ENCODE measurements at places on chromosomes 3 and 15.
A peak's percentile ranks its signal among the peaks of the same experiment; 100 is the strongest.

DNA sequence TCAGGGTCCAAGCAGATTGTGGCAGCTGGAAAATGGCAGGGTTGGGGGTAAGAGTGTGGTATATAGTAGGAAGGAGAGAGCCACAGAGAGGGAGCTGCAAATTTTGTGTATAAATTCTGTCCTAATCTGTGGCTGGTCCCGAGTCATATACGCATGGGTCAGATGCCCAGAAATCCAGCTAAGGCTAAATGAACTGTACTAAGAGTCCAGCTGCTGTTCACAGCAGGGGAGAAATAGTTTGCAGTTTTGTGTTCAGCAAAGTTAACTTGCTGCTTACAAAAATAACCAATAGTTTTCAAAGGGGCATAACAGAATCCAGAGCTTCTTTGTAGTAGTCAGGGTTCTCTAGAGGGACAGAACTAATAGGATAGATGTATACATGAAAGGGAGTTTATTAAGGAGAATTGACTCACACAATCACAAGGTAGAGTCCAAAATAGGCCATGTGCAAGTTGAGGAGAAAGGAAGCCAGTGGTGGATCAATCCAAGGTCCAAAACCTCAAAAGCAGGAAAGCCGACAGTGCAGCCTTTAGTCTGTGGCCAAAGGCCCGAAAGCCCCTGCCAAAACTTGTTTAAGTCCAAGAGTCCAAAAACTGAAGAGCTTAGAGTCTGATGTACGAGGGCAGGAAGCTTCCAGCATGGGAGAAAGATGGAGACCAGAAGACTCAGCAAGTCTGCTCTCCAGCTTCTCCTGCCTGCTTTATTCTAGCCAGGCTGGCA, 146.1 kb upstream of the KBTBD8 start:
- no peak for DNase-seq

DNA sequence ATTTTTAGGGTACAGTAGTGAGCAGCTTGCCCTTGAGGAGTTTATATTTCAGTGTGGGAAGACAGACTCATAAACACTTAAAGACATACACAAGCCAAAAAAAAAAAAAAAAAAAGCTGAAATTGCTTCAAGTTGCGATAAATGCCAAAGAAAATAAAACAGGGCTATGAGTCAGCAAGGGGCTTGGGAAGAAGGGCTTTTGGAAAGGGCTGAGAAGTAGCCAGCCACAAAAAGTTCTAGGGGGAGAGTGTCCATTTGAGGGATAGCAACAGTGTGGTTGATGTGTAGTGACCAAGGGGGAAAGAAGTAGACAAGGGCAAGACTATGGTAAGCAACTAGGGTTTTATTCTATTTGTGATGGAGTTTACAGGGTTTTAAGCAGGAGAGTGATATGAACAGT, 185.5 kb downstream of the ADAMTS9 start:
- DNase-seq = no peak

DNA sequence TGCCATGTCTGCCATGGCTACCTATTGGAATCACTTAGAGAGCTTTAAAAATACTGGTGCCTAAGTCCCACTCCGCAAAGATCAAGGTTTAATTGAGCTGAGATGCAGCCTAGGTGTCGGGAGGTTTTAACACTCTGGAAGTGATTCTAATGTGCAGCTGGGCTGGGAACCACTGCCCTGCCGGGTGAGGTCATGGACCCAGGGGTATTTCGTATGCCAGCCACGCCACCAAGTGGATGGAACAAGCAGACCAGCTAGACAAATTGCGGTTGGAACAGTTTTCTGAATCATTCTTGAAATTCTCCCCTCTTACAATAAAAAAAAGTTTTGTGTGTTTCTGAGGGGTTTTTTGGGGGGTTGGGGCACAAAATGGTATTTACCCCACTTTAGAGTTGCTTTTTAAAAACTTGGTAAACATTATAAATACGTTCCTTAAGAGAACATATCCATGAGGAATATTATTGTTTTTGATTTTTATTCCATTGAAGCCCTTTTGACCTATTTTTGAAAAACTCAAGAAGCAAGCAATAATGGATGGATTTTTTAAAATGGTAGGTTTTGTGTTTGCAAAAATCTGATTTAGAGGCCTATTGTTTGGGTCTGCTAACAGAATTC, 66.2 kb upstream of the CSTA start:
- peak; percentile 6 for DNase-seq

GRCh38 chr3:30604093-30604492, 2.3 kb upstream of the TGFBR2 start:
- DNase-seq = no peak

GRCh38 chr15:73978896-73979295, 13.2 kb downstream of the STOML1 start:
- DNase-seq = no peak

DNA sequence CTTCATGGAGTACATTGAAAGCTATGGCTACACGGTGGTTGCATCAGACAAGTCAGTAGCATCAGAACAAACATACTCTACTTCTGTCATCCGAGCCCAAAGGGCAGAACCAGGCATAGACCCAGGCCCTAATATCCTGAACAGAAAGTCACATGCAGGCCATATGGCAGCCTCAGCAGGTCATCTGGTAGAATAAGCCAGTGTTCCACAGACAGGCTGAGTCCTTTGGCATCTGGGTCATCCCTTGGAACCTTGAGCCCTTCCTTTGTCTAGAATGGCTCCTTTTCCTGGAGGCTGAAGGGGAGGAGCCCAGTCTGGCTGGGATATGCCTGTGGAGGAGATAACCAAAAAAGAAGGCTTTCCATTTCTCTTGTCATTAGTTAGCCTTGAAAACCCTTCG, 29.2 kb downstream of the SEMA6D start:
- DNase-seq = no peak

GRCh38 chr3:51675201-51675611, 4.2 kb downstream of the TEX264 start:
- DNase-seq = no peak

- DNase-seq = no peak
These were observed 8.2 kb upstream of the SNTN start for GRCh38 chr3:63644212-63644797.

GRCh38 chr15:101534376-101534970, 45.0 kb upstream of the PCSK6 start:
- no peak for DNase-seq

DNA sequence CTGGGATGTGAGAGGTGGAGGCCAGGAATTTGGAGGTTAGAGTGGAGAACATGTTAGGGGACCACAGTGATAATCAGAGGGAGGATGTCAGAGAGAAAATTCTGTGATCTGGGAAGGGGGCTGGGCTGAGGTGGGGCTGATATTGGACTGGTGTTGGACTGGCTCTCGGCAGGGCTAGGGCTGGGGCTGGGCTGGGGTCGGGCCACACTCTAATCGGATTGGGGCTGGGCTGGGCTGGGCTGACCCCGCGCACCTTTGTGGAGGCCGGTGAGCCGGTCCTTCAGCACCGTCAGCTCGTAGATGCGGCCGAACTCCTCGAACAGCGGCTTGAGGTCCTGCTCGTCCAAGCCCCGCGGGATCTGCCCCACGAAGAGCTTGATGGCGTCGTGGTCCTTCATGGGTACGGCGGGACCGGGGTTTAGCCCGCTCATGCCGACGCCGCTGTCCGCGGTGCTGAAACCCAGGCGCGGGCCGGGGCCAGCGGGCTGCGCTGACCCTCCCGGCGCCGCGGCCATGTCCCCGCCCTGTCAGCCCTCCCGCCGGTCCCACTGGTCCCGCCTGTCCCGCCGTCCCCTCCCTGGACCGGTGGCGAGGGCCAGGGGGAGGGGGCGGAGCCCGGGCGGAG, 485 bp downstream of the CELF6 start:
- no peak for DNase-seq

DNA sequence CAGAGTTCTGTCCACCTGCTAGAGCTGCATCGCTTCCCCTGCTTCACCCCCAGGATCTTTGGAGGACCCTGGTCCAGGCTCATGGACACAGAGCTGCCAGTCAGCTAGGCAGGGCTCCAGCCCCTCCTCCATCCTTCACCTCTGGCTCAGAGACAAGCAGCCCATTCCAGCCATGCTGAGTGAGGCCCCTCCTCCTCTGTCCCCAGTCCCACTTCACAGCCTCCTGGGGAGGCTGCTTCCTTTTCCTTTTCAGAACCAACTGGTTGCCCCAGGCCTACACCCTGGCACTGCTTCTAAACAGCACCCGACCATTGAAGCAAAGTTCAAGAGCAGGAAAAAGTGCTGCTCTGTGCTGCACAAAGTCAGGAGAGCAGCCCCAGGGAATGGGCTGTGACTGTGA, 22.2 kb downstream of the IQSEC1 start:
- no peak for DNase-seq

DNA sequence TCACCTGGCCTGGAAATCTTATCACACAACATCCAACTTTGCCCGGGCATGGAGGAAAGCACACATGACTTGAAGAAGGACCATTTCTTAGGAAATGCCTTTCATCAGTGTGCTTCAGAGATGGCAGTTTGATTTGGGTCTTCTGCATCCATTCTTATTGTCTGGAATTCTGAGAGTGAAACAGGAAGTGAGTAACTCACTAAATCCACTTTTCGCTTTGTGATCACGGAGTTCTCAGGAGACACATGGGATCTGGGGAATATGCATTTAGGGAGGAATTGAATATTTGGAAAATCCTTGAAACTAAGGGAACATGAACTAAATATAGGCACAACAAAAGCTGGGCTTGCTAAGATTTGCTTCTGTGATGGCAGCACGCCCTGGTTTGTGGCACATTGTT, 212.5 kb upstream of the FEZF2 start:
- no peak for DNase-seq
